ENCODE measurements at places on chromosomes 11 and 22.

DNA sequence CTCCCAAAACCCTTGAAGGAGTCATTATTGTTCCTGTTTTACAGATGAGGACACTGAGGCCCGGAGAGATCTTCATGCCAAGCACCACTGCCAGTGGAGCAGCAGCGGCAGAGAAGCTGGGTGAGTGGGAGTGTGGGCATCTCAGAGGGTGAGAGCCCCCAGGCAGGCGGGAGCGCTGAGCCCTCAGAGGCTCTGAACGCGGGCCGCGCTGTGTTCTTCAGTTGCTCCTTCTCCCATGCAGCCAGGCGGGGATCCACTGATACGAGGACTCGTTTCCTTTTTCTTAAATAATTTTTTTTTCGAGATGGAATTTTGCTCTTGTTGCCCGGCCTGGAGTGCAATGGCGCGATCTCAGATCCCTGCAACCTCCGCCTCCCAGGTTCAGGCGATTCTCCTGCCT is 47.0 kb downstream of the TPBGL start:
- no peak for DNase-seq

DNA sequence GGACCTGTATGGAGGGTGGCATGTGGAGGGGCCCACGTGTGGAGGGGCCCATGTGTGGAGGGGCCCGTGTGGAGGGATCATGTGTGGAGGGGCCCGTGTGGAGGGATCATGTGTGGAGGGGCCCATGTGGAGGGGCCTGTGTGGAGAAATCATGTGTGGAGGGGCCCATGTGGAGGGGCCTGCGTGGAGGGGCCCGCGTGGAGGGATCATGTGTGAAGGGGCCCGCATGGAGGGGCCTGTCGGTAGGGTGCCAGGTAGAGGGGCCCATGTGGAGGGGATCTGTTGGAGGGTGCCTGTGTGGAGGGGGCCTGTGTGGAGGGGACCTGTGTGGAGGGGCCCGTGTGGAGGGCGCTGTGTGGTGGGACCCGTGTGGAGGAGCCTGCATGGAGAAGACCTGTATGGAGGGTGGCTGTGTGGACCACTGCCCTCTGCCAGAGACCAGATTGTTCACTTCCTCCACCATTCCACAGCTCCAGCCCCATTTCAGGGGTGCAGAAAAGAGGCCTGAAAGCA is 47.0 kb downstream of the IGLL5 start:
- no peak for DNase-seq

- no peak for DNase-seq
These were observed 372.7 kb upstream of the TENM4 start for GRCh38 chr11:79813551-79813950.

DNA sequence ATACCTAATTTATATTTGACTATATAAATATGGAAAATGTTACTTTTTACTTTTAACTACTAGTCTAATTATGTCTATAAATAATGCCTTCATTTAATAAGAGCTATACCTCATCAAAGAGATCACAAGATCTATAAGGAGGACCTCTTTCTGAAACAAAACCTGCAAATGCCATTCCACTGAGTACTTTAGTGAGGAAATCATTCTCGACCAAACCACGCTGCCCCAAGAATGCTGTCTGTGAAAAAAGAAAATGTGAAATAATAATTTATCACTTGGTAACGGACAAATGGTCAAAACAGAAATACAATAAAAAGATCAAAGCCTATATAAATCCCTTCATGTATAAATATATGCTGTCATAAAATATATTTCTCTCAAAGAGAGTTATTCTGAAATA is 301.7 kb downstream of the SBF2 start:
- DNase-seq: no peak

- no peak for DNase-seq
These were observed 265.9 kb downstream of the LARGE1 start for GRCh38 chr22:33654173-33654895.

GRCh38 chr11:123302751-123303195 is 107.7 kb upstream of the CLMP start:
- no peak for DNase-seq

- DNase-seq: peak; percentile 62
These were observed 698 bp downstream of the PAK1 start for GRCh38 chr11:77472991-77473800.

DNA sequence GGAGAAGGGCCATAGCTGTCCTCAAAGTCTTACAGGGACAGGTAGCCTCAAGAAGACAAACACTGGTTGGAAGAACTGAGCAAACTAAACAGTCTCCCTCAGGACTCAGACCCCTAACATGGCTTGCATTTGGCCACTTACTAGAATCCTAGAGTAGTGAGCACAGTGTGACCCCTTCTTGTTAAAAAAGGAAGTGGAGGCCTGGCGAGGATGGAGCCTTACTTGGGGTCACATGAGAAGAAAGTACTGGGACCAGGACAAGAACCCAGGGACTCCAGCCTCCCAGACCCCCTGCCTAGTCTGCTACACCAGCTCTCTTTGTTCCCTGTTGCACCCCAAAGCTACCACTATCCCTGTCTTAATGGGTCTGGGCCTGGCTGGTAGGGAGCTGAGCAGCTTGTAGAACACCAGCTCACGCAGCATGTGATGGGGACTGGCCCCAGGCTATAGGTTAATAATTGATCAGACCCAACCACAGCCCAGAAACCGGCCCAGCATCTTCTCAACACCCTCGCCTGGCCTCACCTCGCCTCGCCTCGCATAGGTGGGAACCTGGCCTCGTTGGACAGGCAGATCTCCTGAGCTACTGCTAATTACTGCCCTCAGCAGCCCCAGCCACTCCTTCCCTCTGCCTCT is 17.6 kb downstream of the DGAT2 start:
- no peak for DNase-seq

GRCh38 chr22:37243402-37244113 is 511 bp downstream of the RAC2 start:
- DNase-seq: no peak

- no peak for DNase-seq
These were observed 9.9 kb upstream of the AIFM3 start for GRCh38 chr22:20957102-20957682.

DNA sequence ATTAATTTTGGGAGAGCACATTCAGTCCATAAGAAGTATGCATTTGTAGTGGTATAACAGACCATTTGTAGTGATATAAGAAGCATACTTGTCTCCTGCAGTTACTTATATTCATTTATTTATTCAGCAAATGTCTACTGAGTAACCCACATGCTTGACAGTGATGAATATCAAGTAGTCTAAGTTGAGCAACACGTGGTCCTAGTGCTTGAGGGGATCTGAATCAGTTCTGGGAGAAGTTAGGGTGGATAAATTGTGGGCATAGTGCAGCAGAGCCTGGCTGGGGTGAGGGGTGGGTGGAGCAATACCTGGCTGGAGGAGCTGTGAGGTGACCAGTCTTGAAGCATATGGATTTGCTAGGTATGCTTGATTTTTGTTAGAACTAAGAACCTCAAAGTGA is 24.3 kb downstream of the STX3 start:
- no peak for DNase-seq

- no peak for DNase-seq
These were observed 82.4 kb upstream of the BLID start for GRCh38 chr11:122198291-122198983.

Measured in NCI-H345 (cell line).